ENCODE measurements at places on chromosomes 7 and 10. TPM values are rescaled to one million over a fixed set of nuclear protein-coding genes. Genes with fewer than 3 reads are reported as not detected.

DNA sequence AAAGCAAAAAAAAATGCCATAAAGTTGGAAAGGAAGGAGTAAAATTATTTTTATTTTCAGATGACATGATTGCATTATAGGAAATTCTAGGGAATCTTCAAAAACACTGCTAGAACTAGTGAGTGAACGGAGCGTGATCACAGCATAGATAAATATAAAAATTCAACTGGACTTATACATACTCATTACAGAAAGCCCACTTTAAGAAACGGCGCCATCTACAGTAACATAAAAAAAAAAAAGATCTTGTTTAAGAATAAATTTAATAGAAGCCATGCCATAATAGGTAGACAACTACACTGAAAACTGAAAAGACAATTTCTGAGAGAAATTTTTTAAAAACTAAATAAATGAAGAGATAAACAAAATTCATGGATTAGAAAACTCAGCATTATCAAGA lies 623.1 kb upstream of the MGMT start:
- DNase-seq = no peak

The VGF gene
- not detected for total RNA-seq

The CLCN1 gene
- not detected for total RNA-seq

DNA sequence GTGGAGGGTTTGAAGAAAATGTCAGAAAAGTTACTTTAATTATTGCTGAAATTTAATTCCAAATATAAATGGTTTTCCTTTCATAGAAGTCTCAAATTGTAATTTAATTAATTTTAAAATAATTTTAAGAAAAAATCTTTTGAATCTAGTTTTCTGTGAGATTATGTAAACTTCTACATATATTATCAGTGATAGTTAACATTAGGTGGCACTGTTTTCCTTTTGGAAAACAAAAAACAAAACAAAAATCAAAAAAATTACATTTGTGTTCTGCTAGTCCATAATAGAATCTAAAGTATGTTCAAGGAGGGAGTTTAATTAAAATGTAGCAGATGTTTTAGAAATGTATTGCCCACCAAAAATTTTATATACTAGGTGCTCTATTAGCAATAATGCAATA lies 1456.7 kb downstream of the REEP3 start:
- no peak for DNase-seq

- DNase-seq = no peak
These were observed 9.8 kb upstream of the ACTA2 start for GRCh38 chr10:88962336-88962735.

- no peak for DNase-seq
These were observed 71.4 kb downstream of the NEURL1 start for GRCh38 chr10:103564776-103565520.

GRCh38 chr10:117420768-117421167 lies 45.5 kb upstream of the PDZD8 start:
- DNase-seq = no peak

- peak; percentile 33 for DNase-seq
These were observed 63.7 kb downstream of the TRUB1 start for GRCh38 chr10:115001506-115002381.

The CPEB3 gene
- 11.4 TPM for total RNA-seq

The SCRN1 gene
- 32.1 TPM for total RNA-seq

GRCh38 chr10:129390147-129390546 lies 76.9 kb upstream of the MGMT start:
- no peak for DNase-seq

The HOXA2 gene
- 0.38 TPM for total RNA-seq

DNA sequence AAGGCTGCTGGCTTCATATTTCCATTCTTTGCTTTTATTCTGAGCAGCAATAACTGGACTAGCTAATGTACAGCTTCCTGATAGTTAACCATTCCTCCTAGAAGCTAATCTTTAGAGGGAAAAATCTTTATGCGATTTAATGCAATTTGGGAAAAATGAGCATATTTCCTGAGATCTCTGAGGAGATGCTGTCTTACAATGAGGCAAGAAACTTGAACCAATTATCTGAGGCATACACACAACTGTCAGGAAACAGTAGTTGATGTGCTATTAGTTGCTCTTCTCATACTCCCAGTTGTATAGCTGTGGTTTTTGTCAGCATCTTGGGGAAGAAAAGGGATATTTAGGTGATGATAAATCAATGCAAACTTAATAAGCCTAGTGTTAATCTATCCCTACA lies 265.9 kb downstream of the NEBL start:
- no peak for DNase-seq

DNA sequence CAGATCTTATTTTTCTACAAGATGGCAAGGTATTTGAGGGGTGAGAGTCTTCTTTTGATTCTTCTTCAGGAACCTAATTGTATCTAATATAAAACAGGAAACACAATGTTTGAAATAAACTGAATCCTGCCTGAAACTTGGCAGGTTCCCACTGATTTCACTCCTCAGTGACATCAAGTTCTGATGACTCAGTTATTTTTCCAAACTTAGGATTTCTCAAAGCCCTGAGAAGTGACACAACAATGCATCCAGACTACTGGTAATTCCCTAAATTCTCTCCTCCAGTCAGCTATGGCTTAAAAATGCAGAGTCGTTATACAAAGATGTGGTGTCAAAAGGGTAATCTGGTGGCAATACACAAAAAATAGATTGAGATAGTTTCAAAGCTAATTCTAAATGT lies 80.9 kb downstream of the ABLIM1 start:
- DNase-seq = peak; percentile 38

DNA sequence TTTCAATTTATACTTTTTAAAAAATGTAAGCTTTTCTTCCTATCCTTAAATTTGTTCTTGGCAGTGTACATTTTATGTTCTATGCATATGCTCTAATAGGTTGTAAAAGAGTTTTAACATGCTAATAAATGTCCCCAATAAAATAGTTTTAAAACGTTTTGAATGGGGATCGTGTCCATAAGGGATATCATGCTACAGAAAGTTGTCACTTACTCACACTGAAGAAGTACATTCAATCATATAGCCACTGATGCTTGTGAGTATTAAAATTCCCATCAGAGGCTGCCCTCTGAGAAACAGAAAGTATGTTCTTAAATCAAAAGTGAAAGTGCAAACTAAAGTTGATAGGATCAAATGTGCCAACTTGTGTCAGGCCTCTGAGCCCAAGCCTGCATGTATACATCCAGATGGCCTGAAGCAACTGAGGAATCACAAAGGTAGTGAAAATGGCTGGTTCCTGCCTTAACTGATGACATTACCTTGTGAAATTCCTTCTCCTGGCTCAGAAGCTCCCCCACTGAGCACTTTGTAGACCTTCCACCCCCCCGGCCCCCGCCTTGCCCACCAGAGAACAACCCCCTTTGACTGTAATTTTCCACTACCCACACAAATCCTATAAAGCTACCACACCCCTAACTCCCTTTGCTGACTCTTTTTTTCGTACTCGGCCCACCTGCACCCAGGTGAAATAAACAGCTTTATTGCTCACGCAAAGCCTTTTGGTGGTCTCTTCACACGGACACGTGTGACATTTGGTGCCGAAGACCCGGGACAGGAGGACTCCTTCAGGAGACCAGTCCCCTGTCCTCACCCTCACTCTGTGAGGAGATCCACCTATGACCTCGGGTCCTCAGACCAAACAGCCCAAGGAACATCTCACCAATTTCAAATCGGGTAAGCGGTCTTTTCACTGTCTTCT lies 877 bp upstream of the NOD1 start:
- no peak for DNase-seq

- DNase-seq = no peak
These were observed 11.4 kb upstream of the ZKSCAN1 start for GRCh38 chr7:100003711-100004661.
